ENCODE measurements at places on chromosomes 12 and 14. TPM values are rescaled to one million over a fixed set of nuclear protein-coding genes. Genes with fewer than 3 reads are reported as not detected.

Gene CCDC60
- total RNA-seq: not detected

Gene MIP
- not detected for total RNA-seq

Gene INSM2
- not detected for total RNA-seq

Gene BIN2
- total RNA-seq: 1.7 TPM

Gene AGAP2
- 7.5 TPM for total RNA-seq

Gene LBHD2
- total RNA-seq: not detected

Gene MAP4K5
- total RNA-seq: 16.3 TPM

Gene TUNAR
- not detected for total RNA-seq

Gene HOXC6
- 0.15 TPM for total RNA-seq

- peak; percentile 68 for DNase-seq
Measured at GRCh38 chr12:93572712-93573551, 457 bp downstream of the SOCS2 start.

DNA sequence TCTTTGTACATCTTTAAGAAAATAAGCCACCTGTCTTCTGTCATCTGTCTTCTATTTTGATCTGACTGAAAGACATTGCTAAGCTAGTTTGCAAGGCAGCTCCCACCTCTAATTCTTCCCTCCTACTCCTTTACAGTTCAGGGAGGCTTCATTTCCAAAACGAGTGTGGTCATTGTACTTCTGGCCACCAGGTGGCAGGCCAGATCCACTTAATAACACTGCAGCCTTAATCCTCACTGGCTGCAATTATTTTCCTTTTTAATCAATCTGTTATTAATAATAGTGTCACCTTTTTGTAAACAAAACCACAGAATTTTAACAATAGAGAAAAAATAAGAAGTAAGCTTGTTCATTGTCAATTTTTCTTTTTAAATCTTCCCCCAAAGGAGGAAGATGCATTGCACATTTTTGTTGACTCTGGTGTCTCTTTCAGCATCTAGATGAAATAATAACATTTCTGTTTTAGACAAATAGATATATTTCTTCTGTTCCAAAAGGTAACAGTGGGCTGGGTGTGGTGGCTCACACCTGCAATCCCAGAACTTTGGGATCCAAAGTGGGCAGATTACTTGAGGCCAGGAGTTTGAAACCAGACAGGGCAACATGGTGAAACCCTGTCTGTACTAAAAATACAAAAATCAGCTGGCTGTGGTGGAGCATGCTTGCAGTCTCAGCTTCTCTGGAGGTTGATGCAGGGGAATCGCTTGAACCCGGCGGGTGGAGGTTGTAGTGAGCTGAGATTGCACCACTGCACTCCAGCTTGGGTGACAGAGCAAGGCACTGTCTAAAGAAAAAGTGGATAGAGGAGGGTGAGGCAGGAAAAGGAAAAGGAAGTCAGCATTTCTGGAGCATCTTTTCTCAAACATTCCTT, 23.3 kb downstream of the GABARAPL1 start:
- peak; percentile 44 for DNase-seq

- no peak for DNase-seq
Measured at GRCh38 chr14:39939023-39939422, 506.8 kb upstream of the FBXO33 start.

DNA sequence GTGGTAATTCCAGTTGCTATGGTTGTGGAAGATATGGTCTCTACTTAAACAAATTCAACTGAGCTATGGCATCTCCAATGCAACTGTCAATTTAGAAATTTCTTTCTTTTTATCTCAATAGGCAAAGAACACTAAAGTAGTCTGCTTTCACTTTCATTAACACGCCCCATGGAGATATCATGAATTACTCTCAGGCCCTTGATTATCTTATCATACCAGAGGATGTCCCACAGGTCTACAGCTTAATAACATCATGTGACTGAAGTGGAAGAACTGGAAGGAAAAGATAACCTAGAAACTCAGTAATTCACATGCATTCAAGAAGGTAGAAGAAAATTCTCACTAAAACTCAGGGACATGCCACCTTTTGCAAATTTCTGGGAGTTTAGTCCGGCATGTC, 114.3 kb downstream of the FLRT2 start:
- DNase-seq: no peak

DNA sequence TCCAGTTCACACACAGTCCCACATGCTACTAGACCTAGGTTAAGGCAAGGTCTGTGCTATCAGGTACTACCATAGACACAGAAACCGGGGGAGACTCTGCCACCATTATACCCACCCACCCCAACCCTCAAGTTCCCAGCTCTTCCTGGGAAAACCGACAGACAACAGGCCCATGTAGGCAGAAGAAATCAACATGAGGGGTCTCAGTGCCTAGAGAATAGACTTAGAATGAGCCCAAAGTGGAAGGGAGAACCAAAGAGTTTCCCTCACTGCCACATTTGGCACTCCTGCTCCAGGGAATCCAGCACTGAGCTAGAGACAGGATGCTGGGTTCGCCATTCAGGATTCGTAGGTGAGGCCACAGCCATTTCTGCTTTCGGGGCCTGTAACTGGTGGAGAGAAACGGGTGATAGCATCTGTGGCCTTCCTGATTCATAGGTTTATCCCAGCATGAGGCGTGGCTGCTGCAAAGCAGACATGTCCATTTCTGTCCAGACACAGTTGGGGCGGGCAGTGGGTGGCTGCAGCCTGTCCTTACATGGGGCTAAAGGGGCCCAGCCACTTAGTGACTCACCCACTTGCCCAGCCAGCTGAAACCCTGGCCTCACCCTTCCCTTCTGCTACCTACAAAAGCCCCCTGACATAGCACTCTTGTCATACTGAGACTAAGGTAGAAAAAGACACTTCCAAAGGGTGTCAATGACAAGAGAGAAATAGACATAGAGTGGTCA, 69.4 kb downstream of the IRF2BPL start:
- DNase-seq: no peak

GRCh38 chr14:92480856-92481255, 32.7 kb upstream of the RIN3 start:
- no peak for DNase-seq

DNA sequence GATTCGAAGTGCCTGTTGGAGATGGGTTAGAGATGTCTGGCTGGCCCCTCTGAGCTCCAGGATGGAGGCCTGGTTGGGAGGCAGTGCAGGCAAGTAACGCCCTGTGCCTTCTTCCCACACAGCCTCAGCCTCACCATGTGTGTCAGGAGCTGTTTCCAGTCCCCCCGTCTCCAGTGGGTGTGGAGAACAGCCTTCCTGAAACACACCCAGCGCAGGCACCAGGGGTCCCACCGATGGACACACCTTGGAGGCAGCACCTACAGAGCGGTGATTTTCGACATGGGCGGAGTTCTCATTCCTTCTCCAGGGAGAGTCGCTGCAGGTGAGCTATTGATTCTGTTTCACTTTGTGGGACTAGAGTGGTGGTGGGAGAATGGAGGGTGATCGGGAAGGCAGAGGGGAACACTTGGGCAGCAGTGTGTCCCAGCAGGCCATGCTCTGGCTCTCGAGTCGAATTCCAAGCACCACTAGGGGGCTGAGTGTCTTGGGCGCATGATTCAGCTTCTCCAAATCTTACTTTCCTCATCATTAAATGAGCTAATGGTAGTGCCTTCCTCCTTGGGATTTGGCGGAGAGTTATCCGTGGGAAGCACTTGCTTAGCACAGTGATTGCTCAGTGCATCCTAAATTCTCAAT, 6.8 kb downstream of the ACAD10 start:
- DNase-seq: no peak

GRCh38 chr12:2645460-2645859, 149.3 kb upstream of the FKBP4 start:
- no peak for DNase-seq

DNA sequence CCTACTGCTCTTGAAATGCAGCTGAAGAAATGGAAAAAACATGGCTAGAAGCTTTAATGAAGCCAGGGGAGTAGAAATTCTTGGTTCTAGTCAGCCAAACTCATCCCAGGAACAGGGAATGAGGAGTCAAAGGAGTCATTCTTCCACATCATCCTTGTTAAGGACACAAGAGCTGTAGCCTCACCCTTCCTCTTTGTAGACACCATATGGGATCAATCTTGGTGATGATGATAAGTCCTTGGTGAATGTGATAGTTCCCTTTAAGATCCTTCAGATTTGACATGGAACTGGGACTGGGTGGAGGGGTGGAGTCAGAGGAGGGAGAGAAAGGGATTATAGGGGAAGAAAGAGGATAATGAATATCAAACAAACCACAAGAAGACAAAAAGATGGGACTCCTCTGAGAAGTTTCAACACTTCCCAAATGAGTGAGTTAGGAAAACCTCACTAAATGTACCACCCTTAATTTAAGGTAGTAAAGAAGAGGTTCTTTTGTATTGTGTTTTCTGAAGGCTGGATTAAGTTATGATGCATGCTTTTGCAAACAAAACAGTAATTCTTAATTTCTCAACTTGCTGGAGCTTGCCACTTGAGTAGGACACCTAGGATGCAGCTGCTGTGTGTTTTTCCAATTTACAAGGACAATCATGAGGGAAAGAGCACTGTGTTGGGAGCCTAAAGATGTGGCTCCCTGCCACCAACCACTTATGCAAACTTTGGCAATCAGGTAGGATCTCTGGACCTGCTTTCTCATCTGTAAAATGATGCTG, 104.0 kb downstream of the WIF1 start:
- DNase-seq: no peak

- no peak for DNase-seq
Measured at GRCh38 chr12:95328708-95329107, 111.1 kb downstream of the VEZT start.

GRCh38 chr14:32896979-32897697, 41.5 kb upstream of the NPAS3 start:
- DNase-seq: no peak

DNA sequence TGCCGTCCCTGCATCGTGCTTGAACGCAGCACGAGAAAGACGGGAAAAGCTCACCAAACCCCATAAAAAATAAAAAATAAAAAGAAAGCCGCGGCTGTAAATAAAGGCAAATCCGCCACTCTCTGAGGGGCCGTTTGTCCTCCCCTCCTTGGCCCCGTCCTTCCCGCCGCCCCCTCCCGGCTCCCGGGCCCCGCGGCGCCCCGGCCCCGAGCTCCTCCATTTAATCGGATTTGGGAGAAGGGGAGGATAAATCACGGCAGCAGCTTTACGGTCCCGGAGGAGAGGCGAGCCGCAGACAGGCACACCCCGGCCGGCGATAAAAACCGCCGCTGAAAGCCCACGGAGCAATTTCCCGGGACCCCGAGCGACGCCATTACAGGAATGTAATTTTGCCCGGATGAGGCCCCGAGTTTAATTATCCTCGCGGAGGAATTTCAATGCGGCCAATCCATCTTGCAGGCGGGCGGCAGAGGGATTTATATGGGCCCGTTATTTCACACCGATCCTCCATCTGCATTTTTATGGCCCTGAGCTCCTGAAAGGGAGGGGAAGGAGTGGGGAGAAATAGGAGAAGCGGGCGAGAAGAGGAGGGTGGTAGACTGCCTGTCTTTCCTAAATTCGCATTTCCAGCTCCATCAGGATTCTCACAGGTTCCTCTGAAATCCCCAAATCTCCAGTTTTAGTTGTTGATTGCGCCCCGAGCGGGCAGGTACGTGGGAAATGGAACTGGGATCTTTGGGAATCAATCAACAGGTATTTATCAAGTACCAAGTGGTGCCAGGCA, 1.3 kb upstream of the ATP5MC2 start:
- no peak for DNase-seq

- DNase-seq: no peak
Measured at GRCh38 chr12:80867941-80868340, 69.8 kb downstream of the LIN7A start.

- no peak for DNase-seq
Measured at GRCh38 chr14:37036669-37037341, 135.6 kb downstream of the SLC25A21 start.

DNA sequence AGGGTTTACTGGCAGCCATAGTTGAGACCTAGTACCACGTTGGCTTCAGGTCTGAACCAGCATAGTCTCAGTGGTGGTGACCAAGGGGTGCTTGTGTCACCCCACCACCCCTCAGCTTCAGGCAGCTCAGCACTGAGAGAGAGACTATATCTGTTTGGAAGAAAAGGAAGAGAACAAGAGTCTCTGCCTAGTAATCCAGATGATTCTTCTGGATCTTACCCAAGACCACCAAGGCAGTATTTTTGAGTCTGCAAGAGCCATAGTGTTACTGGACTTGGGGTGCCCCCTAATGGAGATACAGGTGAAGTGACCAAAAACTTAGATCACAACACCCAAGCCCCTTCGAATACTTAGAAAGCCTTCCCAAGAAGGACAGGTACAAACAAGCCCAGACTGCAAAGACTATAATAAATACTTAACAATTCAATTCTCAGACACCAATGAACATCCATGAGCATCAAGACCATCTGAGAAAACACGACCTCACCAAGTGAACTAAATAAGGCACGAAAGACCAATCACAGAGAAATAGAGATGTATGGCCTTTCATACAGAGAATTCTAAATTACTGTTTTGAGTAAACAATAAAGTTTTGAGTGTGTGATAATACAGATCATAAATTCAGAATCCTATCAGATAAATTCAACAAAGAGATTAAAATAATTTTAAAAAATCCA, 107.0 kb downstream of the HELB start:
- no peak for DNase-seq

DNA sequence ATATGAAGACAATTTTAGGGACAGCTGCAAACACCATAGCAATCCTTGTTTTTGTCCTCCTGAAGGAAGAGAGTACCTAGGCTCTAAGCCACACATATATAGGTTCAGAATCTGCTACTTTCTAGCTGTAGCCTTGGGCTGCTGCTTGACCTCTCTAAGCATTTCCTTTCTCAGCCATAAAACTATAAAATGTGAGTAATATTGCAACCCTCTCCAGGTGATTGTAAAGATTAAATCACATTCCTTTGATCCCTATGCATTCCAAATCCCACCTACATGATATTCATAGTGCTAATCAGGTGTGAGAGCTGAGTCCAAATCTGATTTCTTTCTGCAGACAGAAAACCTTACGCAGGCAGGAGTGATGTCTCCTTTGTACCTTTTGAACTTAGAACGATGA, 913.5 kb downstream of the VRK1 start:
- no peak for DNase-seq

DNA sequence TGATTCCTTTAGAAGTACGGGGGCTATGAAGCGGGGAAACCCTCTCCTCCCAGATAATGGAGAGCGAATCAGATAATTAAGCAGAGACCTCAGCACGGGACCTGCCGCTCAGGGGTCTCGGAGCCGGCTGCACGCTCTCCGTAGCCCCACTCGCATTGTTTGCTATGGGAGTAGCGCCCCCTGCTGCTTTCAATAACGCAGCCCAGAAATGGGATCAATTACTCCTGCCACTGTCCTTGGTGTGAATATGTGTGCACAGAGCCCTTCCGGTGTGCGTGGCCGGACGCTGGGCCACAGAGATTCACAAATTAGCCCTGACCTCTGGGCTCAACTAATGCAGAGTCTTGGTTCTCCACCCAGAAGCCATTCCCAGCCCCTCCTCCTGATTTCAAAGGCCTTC, 76.4 kb upstream of the TMEM132C start:
- no peak for DNase-seq

- DNase-seq: no peak
Measured at GRCh38 chr14:87566991-87567390, 426.0 kb downstream of the GALC start.

DNA sequence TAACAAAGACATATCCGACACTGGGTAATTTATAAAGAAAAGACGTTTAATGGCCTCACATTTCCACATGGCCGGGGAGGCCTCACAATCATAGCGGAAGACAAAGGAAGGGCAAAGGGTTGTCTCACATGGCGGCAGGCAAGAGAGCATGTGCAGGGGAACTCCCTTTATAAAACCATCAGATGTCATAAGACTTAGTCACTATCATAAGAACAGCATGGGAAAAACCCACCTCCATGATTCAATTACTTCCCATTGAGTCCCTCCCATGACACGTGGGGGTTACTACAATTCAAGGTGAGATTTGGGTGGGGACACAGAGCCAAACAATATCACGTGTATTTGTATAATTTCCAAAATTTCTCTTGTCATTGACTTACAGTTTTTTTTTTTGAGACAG, 5.5 kb upstream of the LMNTD1 start:
- no peak for DNase-seq
